ENCODE measurements at places on chromosomes 4 and X. TPM values are rescaled to one million over a fixed set of nuclear protein-coding genes. Genes with fewer than 3 reads are reported as not detected.

Gene DCUN1D4
- 71.9 TPM for total RNA-seq

DNA sequence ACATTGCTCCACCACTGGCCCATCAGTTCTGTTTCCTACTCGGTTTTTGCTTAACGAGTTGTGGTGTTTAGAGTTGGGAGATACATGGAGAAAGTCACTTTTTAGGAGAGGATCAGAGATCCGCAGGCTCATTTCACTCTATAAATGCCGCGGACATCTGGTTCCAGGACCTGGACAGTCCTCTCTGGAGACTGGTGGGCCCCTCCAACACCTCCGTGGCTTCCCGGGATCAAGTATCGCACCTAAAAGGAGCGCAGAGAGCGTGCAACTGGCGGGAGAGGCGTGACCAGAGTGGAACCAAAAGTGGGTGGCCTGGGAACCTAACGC, 9.9 kb upstream of the CLTRN start:
- peaks cover 10% of the 10 kb centered on the region for H3K4me1 ChIP-seq
- DNase-seq, result no peak
- no peaks in the 10 kb centered on the region for H3K36me3 ChIP-seq
- H3K27me3 ChIP-seq, result peaks cover under 1% of the 10 kb centered on the region

DNA sequence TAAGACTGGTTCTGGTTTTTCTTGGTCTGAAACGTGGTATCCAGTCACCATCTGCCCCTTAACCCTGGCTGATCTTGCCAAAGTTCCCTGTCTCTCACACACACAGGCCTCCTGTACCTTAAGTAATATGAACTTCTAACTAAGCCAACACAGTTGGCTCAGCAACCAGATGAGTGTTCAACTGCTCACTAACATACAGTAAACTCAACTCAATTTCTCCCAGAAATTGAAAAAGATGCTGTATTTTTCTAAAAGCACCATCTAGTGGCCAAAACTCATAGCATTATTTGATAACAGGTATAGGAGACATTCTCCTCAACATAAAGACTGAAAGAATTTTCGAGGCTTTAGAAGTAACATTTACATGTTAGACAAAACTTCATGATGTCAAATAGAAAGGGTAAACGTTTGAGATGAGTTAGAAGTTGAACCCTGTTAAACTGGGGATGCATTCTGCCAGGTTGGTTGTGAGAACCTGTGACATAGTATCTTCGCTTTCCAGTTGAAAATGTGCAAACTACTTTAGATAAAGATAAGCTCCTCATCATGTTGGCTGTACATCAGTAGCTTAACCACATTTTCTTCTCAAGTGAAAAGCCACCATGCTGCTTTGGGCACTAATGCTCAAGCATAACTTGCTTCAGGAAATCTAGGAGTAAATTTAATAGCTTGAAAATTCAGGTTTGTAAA, 31.2 kb downstream of the CCNI start:
- H3K36me3 ChIP-seq, result no peaks in the 10 kb centered on the region
- DNase-seq, result no peak
- no peak overlapping the region for H3K4me3 ChIP-seq
- H3K27ac ChIP-seq, result peak overlapping the region; percentile 61
- no peaks in the 10 kb centered on the region for H3K27me3 ChIP-seq

GRCh38 chr4:46450556-46450955, 60.6 kb upstream of the GABRA2 start:
- no peak overlapping the region for H3K27ac ChIP-seq
- H3K27me3 ChIP-seq, result no peaks in the 10 kb centered on the region
- H3K4me1 ChIP-seq, result no peaks in the 10 kb centered on the region
- no peaks in the 10 kb centered on the region for H3K36me3 ChIP-seq
- DNase-seq, result no peak

- no peak for DNase-seq
- H3K4me3 ChIP-seq, result no peak overlapping the region
- no peaks in the 10 kb centered on the region for H3K27me3 ChIP-seq
- H3K36me3 ChIP-seq, result no peaks in the 10 kb centered on the region
- H3K27ac ChIP-seq, result no peak overlapping the region
- H3K4me1 ChIP-seq, result no peaks in the 10 kb centered on the region
Observed at GRCh38 chr4:1019729-1020470, 8.5 kb downstream of the FGFRL1 start.

DNA sequence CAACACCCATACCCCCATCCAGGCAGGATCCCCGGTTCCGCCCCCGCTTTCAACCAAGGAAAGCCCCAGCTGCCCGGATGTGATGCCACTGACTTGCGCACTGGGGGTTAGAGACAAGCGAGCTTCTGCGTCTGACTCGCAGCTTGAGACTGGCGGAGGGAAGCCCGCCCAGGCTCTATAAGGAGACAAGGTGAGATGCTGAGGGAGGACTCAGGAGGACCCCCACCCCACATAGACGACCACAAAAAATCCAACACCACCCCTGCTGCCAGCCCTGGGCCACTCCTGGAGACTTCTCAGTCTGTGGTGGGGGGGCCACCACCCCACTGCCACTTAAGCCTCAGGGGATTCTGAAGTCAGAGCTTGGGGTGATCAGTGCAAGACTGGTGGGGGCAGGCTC, at the start of gene MAGEA4:
MAGEA4 (plus strand) TSS at position 110 of the 400 bp plus-strand sequence. CDS start 10,776 bp downstream, outside the sequence.
- no peak for DNase-seq
- H3K36me3 ChIP-seq, result no peaks in the 10 kb centered on the region
- H3K27ac ChIP-seq, result no peak within 1 kb of the TSS
- H3K27me3 ChIP-seq, result no peaks in the 10 kb centered on the region

- no peak for DNase-seq
- H3K4me3 ChIP-seq, result no peak overlapping the region
- H3K27ac ChIP-seq, result no peak overlapping the region
- no peaks in the 10 kb centered on the region for H3K27me3 ChIP-seq
Observed at GRCh38 chrX:1153940-1154339, 58.5 kb downstream of the CRLF2 start.

Gene BRS3
- total RNA-seq, result 1.0 TPM

DNA sequence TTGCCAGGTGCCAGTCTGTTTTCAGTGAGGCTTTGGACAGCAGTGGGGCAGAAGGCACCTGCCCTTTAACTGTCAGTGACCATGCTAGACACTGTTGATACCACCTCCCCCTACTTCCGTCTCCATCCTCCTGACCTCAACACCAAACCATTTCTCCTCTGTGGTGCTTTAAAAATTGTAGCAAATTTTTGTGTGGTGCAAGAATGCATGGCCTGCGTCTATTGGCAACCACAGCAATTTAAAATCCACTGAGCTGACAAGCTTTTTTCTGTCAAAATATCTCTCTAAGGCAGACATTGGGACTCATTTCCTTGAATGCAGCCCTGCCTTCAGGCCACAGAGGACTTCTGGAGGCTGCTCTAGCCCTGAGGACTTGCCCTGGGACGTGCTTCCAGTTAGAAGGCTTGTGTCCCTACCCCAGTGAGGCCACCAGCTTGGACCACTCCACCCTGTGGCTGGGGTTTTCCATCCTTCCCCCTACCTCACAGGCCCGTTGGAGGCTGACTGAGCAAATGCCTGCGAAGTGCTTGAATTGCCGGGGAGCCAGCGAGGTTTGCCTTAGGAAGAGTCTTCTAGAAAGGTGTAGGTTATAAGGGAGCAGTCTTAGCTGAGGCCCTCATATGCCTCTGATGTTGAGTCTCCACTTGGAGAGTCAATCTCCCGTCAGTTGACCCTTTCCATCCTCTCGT, 6.9 kb downstream of the PRRG3 start:
- DNase-seq, result no peak
- H3K36me3 ChIP-seq, result no peaks in the 10 kb centered on the region
- no peak overlapping the region for H3K4me3 ChIP-seq
- H3K27me3 ChIP-seq, result no peaks in the 10 kb centered on the region
- H3K4me1 ChIP-seq, result no peaks in the 10 kb centered on the region

DNA sequence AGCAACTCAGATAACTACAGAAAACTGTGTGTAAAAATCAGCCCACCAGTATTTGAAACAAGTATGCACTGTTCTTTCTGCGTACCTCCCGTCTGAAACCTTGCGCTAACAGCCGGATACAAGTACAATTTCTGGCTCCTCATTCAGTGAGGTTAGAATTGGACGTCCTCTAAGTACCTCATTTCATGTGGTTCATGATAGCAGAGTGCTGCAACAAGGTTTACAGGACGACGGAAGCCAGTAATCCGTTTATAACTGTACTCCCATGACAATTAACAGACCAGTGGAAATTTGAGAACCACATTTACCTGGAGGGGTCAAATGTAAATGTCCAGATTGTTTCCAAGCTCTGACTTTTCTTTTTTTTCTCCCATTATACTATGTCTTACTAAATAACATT, 52.9 kb upstream of the TENM3 start:
- H3K27me3 ChIP-seq, result no peaks in the 10 kb centered on the region
- H3K27ac ChIP-seq, result no peak overlapping the region
- H3K4me3 ChIP-seq, result no peak overlapping the region
- no peaks in the 10 kb centered on the region for H3K4me1 ChIP-seq
- no peaks in the 10 kb centered on the region for H3K36me3 ChIP-seq

Gene FHDC1
- 0.88 TPM for total RNA-seq

DNA sequence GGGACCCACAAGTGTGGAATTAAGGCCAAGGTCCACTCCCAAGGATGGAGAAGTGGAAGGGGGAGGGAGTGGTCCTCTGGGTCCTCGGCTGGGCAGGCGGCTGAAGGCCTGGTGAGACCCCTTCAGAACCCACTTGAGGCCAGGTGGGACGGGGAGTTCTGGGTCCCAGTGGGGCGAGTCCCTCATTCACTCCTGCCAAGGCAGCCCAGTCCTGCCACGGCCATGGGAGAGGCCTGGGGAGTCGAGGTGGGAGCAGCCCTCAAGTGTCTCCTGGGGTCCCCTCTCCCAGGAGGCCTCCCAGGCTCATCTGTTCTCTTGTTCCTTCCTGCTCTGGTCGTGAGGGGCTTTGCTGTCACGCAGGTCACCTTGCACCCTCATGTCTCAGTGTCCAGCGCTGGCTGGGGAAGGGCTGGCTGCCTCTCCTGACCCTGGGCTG, 6.1 kb upstream of the SH3BP2 start:
- H3K4me3 ChIP-seq, result no peak overlapping the region
- no peak overlapping the region for H3K27ac ChIP-seq
- no peak for DNase-seq
- H3K36me3 ChIP-seq, result no peaks in the 10 kb centered on the region
- no peaks in the 10 kb centered on the region for H3K4me1 ChIP-seq

GRCh38 chrX:101668143-101668542, 8.5 kb upstream of the ARMCX2 start:
- no peaks in the 10 kb centered on the region for H3K36me3 ChIP-seq
- no peaks in the 10 kb centered on the region for H3K4me1 ChIP-seq
- DNase-seq, result no peak

DNA sequence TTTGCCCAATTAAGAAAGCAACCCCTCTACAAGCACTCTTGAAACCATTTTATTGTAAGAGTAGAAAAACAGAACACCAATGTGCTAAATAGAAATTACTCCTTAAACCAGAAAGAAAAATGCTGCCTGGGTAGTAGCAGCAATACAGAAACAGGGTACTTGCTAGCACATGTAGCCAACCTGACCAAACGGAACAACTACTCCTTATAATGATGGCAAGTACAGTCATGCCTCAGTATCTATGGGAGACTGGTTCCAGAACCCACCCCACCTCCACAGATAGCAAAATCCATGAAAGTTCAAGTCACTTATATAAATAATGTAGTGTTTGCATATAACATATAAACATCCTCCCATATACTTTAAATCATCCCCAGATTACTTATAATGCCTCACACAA, 168.8 kb downstream of the ATRX start:
- H3K36me3 ChIP-seq, result no peaks in the 10 kb centered on the region
- H3K4me3 ChIP-seq, result no peak overlapping the region
- no peak overlapping the region for H3K27ac ChIP-seq
- no peak for DNase-seq
- no peaks in the 10 kb centered on the region for H3K4me1 ChIP-seq
- H3K27me3 ChIP-seq, result no peaks in the 10 kb centered on the region

DNA sequence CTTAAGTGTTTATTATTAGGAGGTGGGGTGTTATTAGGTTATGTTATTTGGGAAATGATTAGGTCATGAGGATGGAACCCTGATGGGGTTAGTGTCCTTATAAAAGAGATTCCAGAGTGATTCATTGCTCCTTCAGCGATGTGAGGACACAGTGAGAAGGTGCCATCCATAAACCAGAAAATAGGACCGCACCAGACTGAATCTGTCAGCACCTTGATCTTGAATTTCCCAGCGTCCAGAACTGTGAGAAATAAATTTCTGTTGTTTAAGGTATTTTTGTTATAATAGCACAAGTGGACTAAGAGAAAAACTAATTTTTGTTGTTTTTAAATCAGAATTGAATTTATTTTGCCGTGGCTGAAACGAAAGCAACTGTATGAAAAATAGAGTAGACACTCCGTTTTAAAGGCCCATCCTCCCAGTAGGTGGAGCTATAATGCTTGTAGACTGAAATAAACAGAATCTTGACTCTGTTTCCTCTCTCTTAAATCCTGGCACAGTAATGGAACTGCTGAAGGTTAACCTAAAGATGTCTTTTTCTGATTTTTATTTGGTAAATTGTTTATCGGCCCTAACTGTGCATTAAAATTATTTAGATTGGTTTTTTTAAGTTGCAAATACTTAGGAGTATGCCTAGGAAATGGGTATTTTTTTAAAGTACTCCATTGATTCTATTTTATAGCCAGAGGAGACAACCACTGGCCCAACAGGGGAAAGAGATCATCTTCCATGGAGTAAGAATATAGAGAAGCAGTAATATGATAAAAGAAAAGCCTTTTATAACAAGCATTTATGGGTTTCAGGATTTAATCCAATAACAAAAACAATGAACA, 133.2 kb upstream of the ADAMTS3 start:
- DNase-seq, result peak; percentile 43
- no peaks in the 10 kb centered on the region for H3K36me3 ChIP-seq
- H3K27ac ChIP-seq, result peak overlapping the region; percentile 60
- H3K27me3 ChIP-seq, result no peaks in the 10 kb centered on the region

Gene SSX2B
- total RNA-seq, result not detected
